Psoas muscle (tissue), 8 donors: ENCODE measurements at places on chromosomes 3 and 15.
A peak's percentile ranks its signal among the peaks of the same experiment; 100 is the strongest.

GRCh38 chr3:127953091-127954035, 38.3 kb downstream of the KBTBD12 start:
- DNase-seq = no peak

DNA sequence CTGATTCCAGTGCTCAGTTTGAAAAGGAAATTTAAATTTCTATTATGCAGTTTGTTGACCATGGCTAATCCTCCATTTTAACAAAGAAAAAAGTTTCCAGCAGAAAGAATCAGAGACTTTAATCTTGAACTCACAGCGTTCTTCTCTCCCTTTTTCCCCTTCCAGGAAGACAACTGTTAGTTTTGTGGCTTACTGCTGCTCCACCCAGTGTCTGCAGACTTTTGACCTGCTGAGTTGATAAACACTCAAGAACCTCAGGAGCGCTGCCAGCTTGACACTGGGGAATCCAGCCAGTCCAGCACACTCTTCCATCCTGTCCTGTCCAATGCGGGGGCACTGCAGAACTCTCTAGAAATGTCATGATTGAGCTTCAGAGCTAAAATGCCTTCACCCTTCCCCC, 134.6 kb downstream of the LRRC28 start:
- DNase-seq = peak; percentile 80

DNA sequence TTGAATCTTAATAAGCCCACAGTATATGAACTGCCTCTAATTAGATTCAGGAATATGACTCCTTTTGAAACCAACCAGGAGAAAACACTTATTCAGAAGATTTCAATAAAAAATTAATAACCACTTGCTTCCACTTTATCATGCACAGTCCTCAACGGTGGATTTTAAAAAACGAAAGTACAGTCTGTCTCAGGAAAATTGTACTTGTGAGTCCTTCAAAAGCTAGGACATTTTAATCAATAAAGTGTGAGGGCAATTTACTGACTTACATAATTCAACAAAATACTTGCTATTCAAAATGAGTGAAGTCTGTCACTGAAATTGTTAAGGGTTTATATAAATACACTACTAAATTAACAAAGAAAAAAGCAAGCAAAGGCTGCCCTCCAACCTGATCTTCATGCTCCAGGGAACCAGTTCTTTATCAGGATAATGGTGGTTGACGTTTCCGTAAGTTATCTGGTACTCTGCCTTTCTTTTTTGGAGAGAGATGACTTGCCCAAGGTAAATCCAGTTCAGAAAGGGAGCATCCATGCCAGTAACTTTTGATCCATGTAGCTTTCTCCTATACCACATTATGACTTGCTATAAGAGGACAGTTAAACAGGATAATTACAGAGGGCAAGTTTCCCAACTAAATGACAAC, 17.0 kb downstream of the SUCLG2 start:
- no peak for DNase-seq

DNA sequence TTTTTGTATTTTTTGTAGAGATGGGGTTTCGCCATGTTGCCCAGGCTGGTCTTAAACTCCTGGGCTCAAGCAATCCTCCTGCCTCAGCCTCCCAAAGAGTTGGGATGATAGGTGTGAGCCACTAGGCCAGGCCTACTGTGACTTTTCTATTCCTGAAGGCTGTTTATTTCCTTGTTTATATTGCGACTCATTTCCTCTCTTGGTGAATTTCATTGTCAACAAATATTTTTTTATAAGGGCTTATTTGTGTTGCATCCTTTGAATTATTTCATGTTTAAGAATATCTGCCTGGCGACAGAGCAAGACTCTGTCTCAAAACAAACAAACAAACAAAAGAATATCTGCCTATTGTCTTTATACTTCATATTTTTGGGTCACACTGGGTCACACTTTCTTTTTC, 29.4 kb upstream of the MCCC1 start:
- no peak for DNase-seq

GRCh38 chr15:62067448-62068044, 769 bp downstream of the C2CD4A start:
- peak; percentile 64 for DNase-seq

GRCh38 chr15:56672721-56673120, 60.6 kb downstream of the ZNF280D start:
- DNase-seq = no peak

- DNase-seq = no peak
These were observed 839.8 kb upstream of the ALCAM start for GRCh38 chr3:104526901-104527401.

GRCh38 chr3:149647285-149647684, 10.5 kb downstream of the WWTR1 start:
- DNase-seq = no peak

DNA sequence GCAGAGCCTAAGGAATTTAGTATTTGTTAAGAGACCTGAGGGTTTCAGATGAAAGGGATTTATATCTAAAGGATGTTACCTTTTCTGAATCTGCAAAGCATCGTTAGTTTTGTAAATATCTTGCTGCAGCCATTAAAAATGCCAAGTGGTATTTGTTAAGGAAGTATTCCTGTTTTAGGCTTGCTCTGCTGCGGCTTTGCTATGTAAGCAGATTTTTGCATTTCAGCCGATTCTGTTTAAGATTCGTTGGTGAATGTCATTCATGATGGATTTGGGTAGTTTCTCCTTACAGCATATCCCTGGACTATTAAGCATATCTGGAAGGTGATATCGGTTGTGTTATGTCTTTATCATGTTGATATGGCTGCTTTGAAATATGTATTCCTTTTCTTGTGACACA, 1.0 kb downstream of the USP8 start:
- DNase-seq = no peak

DNA sequence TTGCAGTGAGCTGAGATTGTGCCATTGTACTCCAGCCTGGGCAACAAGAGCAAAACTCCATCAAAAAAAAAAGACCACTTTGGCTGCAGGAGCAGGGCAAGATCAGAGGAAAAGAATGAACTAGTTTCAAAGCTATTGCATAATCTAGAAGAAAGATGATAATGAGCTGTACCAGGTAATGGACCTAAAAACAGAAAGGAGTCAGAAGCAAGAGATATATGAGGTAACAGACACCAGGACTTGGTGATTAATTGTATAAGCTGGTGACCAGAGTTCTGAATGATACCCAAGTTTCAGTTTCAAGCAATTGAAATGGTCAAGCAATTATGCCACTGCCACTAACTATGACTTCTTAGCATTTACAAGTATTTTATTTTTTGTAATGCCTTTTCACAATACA, 2.9 kb downstream of the POLQ start:
- DNase-seq = no peak

- no peak for DNase-seq
These were observed 637.1 kb downstream of the MAGI1 start for GRCh38 chr3:65401359-65402305.

DNA sequence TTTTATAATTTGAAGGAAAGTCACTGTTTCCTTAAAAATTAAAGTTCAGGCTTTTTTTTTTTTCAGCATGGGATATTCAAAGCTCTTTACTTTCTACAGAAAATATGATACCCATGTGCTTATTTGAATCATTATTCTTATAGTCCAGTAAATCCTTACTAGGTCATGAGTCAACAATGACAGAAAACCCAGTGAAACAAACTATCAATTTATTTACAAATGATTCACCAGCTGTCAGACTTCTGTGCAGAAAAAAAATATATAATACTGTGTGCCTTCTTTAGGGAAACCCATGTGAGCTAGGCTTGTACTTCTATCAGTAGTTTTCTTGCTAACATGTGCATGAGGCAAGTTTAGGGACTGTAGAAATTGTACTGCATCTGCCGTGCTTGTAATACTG, 1.2 kb downstream of the ACP3 start:
- no peak for DNase-seq

- no peak for DNase-seq
These were observed 78.0 kb downstream of the FSIP1 start for GRCh38 chr15:39704689-39705088.

- no peak for DNase-seq
These were observed 9.4 kb upstream of the RPL24 start for GRCh38 chr3:101695779-101696372.

GRCh38 chr3:126101521-126101982, 17.6 kb upstream of the SLC41A3 start:
- peak; percentile 51 for DNase-seq

DNA sequence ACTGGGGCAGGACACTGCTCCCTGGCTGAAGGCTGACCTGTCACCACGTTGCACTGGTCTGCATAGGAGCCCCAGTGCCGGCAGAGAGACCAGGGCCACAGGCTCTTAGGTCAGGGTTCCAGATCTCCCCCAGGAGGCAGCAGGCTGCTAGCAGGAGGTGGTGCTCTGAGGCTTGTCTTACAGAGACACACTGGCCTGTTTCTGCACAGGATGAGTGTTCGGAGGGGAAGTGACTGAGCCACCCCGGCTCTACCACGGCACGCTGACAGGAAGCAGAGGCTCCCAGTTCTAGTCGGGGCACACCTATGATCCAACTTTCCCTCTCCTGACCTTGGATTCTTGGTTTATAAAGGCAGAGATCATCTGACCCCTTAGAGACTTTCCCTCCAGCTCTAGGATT, 8.6 kb downstream of the FBXL22 start:
- DNase-seq = no peak

DNA sequence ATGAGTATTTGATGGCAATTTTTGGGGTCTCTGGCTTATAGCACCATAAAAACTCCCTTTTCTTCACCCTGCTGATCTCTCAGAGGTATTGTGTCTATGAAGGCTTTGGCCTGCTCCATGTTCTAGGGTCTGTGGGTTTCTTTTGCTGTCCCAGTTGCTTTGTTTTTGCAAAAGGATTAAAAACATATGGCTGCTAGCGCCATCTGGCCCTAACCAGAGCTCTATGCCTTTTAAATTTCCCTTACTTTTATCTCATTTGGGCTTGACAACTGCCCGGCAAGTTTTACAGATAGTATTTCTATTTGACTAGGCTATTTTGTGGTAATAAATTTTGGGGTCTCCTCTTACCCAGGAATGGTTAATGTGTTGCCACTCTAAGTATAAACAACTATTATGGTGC, 6.4 kb upstream of the GHRL start:
- DNase-seq = no peak

GRCh38 chr3:26719134-26719533, 96.6 kb downstream of the LRRC3B start:
- DNase-seq = no peak

DNA sequence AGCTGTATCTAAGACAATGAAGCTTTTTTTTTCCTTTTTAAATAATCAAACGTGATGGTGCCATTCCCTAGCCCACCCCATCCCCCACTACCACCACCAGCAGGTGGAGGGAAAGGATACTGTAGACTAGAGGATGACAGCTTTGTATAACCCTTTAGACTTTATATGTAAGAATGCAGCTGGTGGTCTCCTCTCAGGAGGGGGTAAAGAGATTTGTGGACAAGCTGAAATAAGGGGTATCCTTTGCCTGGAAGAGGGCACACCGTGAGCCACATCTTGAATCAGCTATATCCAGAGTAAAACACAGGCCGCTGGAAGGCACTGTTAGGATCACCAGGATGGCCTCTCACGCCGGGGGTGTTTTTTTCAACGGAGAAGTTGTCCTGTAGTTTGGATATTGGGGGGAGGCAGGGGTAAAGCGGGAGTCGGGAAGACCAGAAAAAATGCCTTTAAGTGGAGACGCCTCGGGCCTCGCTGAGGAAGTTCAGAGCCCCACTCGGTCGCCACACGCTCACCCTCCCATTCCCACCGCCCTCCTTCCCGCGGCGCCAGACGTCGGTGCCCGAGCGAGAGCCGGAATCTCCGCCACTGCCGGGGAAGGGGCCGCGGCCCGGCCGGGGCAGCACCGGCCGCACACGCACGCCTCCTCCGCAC, 986 bp downstream of the KPNA4 start:
- DNase-seq = no peak

DNA sequence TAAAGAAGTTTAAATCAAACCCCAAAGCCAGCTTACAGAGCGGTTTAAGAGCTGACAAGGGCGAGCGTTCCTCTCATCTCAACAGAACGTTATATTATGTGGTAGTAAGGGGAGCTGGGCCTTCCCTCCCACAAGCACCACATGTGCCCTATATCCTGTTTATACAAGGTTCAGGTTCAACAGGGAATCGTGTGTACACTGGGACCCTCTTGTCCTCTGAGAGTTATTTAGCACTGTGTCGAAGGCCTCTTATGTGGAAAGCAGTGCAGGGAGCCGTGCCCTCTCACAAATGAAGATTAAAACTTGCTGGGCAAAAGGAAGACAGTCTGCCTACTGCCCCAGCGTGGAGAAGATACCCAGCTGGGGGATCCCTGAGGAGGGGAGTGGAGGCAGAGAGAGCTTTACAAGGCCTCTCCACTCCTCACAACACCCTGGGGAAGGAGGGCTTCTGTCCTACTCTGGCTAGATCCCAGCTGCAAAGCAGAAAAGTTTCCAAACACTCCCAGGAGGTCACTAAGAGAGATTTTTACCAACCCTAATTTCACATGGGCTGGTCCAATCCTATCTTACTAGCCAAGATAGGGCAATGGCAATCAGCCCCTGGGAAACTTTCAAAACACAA, 2.9 kb downstream of the TLE3 start:
- no peak for DNase-seq

- no peak for DNase-seq
These were observed 4.0 kb downstream of the SPSB4 start for GRCh38 chr3:141055136-141055535.

GRCh38 chr15:91780387-91780786, 73.1 kb upstream of the SLCO3A1 start:
- no peak for DNase-seq

DNA sequence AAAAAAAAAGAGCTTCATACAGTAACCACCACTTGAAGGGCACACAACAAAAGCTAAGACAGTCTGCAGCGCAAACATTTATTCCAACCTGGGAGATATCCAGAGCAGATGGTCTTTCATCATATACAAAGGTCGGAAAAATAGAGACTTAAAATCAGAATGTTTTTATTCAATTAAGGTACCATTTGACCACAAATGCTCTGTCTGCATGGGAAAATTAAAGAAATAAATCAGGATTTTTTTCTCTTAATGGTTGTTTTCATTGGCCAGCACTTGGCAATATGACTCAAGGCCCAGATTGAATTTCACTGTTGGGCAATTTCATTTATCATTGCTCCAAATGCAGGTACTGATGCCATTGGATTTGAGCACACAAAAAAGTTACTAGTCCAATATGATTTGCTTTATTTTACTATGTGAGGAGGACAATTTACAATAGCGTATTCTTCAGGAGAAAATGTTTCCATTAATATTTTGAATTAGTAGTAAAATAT, 145.9 kb upstream of the AGTR1 start:
- no peak for DNase-seq

DNA sequence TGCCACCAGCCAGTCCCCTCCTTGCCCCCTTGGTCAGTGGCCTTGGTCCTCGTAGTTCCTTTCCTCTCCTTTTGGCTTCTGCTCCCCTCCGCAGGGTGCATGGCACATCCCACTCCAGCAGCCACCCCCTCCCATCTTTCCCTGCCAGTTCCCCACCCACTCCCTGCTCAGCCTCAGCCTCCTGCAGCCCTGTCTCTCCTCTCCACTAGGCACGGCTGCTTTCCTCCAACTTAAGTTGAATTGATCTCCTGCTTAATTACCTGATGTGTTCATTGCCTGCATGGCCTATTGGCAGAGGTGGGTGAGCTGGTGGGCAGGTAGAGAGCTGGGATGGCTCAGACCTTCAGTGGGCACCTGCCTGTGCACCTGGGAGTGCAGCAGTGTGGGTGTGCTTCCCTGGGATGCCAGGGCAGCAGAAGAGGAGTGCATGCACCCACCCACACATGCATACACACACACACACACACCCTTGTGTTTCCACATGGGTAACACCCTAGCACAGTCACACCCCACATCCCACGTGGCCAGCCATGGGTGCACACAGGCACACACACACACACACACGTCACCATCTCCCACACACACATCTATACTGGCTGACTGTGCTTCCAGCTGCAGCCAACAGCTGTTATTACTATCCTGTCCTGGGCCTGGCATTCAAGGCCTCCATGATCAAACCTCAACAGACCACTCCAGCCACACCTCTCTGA, 30.9 kb downstream of the C3orf18 start:
- DNase-seq = no peak
